ENCODE measurements at places on chromosomes 2 and 18.

GRCh38 chr2:46878886-46879285 is 36.7 kb downstream of the MCFD2 start:
- DNase-seq: peak; percentile 44

DNA sequence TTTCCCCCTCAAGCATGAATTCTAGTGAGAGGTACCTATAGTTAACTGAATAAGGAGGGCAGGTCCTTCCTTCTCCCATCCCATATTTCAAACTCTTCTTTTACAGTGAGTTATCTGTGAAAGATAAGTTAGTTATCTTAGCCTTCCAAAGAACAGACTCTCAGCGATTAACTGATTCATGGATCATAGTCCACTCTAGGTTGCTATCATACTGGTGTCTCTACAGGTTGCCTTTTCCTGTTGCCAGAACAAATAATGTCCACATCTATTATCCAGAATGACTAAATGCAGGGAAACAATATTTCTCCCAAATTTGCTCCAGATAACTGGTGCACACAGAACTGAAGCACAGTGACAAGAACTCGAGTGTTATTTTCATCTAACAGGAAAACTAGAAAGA is 68.3 kb downstream of the MEP1B start:
- no peak for DNase-seq

DNA sequence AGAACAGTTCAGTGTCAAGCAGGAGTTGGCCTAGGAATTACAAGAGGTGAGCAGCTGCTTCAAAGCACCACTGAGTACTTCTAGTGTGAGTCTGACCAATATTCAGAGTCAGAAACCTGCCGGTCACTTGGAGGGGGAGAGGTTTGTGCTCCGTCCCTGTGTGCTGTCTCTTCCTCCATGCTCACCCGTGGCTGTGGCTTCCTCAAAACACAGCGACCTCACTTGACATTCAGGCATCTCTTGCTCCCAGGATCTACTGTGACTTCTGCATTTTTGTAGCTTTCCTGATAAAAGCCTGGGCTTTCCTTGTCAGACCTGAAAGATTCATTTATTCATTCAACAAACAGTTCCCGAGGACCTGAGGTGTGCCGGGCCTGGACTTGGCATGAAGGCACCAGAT is 32.9 kb downstream of the TPRKB start:
- no peak for DNase-seq

DNA sequence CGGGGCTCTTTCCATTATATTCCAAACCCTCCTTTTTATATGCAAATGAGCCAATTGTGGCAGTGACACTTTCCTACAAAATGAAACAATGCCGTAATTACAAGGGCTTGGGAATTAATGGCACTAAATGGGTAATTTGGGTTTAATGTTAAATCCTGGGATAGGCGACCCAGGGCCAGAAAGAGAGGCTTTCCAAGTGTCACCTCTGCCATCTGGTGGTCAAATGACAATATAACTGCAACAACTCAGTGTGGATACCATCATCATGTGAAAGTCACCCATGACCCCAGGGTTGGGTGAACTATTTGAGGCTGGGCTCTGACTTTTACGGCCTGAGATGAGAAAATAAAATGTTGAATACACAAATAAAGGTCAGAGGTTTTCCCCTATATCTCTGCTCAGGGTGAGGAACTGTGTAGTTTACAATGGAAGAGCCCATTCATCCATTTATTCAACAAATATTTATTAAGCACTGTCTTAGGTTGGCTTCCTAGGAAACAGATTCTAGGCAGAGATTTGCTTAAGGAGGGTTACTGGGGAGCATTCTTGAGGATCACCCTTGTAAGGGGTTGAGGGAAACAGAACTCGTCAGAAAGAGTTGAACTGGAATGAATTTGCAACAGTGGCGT is 13.6 kb upstream of the THADA start:
- no peak for DNase-seq

DNA sequence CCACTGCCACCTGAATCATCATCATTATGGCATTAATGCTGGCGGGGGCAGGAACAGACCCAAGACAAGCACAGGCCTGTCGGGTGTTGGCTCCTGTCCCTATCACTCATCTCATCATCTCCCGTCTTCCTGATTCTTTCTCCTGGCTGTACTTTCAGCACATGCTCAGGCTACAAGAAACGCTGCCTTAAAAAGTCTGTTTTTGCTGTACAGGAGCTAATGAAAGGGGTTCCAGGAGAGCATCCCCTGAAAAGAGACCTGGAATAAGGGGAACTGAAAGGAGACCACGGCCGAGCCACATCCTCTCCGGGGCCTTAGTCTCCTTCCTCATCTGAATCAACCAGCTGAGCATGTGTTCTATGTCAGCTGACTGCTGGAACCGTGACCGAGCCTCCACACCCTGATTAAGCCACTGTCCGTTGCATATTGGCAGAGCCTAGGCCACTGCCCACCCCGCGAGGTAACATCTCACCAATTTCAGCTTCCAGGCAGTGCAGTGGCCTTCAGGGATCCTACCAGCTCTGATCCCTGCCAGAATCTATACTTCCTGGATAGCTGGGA is 62.6 kb downstream of the DNMT3A start:
- DNase-seq: peak; percentile 71

- DNase-seq: no peak
Measured at GRCh38 chr2:197261808-197262226, 48.8 kb downstream of the ANKRD44 start.

- no peak for DNase-seq
Measured at GRCh38 chr2:235858881-235859280, 309.3 kb downstream of the GBX2 start.

DNA sequence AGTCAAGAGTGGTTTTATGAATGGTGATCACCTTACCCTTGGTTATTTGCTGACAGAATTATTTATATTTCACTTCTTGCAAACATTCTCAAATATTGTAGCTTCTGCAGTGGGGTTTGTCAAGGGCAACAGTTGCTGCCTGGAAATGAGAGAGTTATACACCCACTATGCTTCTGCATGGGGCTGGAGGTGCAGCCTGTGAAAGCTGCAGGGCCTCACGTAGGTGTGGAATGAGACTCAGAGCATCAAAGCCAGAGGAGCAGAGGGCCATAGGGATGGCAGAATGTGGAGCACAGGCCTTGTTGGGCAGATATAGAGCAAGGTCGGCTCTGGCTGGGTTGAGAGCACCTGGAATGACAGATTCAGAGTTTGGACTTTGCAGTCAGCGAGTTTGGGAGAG is 128.2 kb downstream of the ARHGEF4 start:
- DNase-seq: no peak

- no peak for DNase-seq
Measured at GRCh38 chr18:25233528-25234321, 118.2 kb downstream of the ZNF521 start.

GRCh38 chr18:22451796-22452195 is 34.1 kb upstream of the CTAGE1 start:
- no peak for DNase-seq

DNA sequence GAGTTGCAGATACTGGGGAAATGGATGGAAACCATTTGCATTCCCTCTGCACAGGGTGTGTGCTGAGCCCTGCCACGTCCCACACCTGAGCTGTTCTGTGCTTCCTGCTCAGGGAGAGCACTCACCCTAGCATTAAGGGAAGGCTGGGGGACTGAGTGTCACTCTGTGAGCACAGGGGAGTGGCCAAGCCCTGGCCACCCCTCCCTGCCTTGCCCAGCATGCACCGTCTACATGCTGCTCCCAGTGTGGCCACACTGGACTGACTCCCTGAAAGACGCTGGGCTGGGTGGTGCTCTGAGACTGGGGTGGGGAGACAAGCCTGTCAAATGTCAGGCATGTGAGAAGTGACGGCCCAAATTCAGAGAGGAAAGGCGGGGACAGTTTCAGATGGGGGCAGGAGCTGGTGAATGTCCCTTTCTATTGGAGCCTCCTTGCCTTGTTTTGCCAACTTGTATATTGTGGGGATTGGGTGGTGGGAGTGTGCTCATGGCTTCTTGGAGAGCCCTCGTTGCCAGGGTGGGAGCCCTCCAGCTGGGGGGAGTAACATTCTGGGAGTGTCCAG is 298.4 kb upstream of the HS6ST1 start:
- no peak for DNase-seq

GRCh38 chr18:22094358-22094734 is 75.0 kb upstream of the GATA6 start:
- no peak for DNase-seq

DNA sequence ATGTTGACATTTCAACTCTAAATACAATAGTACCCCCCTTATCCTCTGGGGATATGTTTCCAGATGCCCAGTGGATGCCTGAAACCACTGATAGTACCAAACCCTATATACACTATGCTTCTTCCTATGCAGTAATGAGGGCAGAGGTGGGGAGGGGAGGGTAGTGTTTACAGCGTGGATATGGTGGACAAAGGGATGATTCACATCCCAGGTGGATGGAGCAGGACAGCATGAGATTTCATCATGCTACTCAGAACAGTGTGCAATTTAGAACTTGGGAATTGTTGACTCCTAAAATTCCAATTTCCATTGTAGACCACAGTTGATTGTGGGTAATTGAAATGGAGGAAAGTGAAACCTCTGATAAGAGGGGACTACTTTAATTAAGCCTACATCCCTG is 75.4 kb downstream of the TSN start:
- DNase-seq: no peak

DNA sequence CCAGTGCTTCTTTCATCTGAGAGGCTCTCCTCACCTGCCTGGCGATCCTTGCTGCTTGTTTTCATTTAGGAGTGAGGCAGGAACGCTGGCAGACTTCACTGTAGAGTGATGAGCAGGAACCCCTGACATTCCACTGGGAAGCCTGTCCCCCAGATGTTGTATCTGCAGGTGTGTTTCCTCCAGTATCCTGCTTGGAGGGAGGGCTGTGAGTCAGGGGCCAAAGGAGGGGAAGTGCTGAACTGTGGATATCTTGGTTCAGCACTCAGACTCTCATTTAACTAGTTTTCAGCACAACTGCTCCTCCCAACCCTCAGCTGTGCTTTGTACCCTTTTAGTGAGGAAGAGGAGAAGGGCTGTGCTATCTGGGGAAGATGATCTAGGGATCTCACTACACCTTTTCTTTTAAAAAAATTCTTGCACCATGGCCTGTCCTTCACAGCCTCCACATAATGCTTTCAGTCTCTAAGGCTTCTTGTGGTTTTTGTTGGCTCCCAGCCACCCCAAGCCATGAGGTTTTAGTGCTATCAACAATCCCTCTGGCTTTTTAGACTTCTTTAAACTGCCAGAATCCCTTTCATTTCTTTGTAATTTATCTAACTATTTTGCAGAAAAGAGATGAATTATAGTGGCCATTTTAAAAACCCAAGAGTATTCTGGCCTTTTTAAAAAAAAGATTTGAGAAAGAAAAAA is 11.2 kb downstream of the ANKAR start:
- no peak for DNase-seq

- no peak for DNase-seq
Measured at GRCh38 chr2:24115057-24115456, 8.1 kb downstream of the PFN4 start.

GRCh38 chr2:133600266-133600928 is 32.1 kb upstream of the NCKAP5 start:
- peak; percentile 79 for DNase-seq

DNA sequence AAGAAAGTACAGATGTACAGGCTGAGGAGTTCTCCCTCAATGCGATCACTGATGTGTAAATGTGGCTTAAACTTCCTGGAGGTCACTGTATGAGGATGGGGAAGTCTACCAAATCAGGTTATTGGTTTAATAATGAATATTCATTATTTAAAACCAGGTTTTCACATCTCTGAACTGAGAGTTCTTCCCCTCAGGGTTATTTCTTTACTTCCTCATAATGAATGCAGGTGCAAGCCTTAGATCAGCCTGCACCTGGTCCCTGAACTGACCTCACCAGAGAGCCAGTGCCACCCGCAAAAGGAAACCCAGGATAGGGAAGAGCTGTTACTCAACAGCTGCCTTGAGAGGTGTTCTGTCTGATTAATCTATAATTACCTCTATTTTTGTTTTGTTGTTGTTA is 369.0 kb downstream of the EPHA4 start:
- no peak for DNase-seq

DNA sequence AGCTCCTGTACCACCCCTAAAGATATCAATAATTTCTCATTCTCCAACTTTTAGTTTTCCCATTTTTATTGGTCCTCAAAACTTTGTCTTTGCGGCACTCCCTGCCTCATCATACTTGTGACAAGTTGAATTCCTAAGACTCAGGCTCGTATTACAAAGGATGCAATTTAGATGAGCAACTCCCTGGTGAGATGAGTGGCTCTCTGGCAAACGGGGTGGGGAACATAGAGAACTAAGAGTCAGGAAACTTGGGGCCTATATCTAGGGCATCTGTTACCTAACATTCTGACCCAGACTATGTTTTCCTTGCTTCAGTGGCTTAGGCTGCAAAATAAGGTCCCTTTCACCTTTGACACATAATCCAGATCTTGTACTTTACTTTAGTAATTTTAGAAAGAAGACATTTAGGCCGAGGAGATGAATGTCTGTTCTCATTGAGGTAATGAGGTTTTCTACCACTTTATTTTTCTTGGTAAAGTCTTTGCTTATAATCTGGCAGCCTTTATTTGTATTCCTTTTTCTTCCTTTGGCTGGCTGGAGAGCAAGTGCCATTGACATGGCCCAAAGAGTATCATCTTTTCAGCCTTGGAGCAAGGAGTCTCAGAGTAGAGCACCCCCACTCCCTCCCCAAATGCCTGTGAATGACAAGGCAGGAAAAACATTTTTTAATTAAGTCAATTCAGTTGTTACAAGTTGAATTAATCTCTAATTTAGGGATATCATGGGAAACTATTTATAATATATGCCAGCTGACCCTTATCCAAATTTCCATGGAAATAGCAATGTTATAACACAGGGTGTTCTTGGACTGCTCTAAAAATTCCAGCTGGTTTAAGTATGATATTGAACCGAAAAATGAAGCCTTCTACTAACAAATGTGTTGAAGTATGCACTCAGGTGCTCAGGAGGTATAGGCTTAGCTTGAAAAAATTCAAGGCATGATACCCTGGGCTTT is 15.2 kb downstream of the TSPYL6 start:
- no peak for DNase-seq
